AG10803 (cell line): ENCODE measurements at places on chromosomes 6 and 20.
A peak's percentile ranks its signal among the peaks of the same experiment; 100 is the strongest.

DNA sequence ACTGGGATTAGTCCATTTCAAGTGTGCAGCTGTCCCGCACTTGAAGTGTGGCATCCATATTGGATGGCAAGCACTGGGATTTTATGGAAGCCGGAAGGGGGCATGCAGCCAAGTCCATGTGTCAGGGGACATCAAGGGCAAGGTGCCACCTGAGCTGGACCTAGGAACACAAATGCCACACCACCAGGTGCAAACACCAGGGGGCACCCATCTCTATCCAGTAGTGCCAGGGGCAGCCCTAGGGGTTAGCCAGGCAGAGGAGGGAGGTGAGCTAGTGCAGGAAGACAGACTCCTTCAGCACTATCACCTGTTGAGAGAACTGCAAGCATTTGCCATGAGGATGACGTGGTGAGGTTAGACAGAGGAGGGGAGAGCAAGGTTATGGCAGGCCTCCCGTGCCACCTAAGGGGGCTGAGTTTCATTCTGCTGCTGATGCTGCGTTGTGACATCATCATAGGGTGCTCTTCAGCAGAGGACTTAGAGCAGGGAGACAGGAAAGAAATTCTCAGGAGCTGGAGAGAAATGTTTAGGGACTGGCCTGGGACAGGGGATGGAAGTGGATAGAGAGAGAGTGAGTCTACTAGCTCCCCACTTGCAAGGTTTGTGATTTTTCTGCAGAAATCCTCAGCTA lies 192.6 kb upstream of the SLC24A3 start:
- no peak for DNase-seq

GRCh38 chr6:63465750-63466149 lies 106.5 kb upstream of the LOC128125822 start:
- DNase-seq = no peak

DNA sequence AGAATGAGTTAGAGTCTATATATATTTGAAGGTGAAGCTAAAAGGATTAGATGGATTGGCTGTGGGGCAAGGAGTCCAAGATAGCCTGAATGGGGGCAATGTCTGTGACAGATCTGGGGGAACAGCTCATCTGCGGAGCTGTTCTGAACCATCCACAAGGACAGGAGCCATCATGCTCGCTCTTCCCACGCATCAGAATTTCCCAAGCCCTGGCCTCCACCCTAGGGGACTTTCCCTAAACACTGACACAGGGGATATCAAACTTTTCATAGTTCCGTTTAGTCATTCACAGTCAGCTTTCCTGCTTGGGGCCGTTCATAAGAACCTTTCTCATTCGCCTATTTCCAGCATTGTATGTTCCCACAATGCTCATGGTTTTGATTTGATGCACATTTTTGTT lies 37.6 kb upstream of the CCN6 start:
- peak; percentile 38 for DNase-seq

DNA sequence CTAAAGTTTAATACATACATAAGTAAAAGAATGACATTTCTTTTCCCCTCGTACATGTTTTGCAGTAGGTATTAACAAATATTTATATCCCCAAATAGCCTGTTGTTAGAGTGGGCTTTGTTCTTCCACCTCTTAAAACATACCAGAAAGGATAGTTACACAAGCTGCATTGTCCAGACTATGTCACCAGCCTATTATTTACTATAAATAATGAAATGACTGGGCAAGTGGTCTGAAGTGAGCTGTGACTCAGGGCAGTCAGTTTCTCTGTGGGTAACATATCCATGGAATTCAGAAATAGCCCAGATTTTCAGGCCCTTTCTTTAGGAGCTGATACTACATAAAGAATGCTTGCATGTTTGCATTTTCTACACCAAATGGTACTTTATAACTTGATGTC lies 60.1 kb downstream of the FUT9 start:
- no peak for DNase-seq

- no peak for DNase-seq
These were observed 252.7 kb downstream of the BMP7 start for GRCh38 chr20:57013741-57014140.

GRCh38 chr6:15401769-15402250 lies 155.9 kb downstream of the JARID2 start:
- no peak for DNase-seq
